Retina (tissue), 1 donor: ENCODE measurements at places on chromosomes 7 and 10.

DNA sequence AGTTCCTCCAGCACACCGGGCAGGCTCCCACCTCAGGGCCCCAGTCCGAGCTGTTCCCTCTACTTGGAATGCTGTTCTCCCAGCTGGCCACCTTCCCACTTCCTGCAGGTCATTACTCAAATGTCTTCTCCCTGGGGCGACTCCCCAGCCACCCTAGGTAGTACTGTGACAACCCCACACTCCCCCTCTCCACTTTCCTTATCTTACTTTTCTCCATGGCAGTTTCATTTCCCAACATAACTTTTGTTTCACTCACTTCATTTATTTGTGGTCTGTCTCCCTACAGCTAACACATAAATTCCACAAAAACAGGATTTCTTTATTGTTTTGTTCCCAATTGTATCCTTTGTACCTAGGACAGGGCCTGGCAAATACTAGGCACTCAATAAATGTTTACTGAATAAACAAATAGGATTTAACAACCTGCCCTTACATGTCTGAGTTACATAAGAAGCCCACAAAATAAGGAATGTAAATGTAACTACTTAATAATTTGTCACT is 76.5 kb downstream of the JAZF1 start:
- DNase-seq = no peak

GRCh38 chr10:62939698-62940097 is 123.5 kb upstream of the EGR2 start:
- no peak for DNase-seq

GRCh38 chr10:83941189-83941588 is 198.1 kb upstream of the GHITM start:
- no peak for DNase-seq

GRCh38 chr10:108877095-108877561 is 1046.2 kb downstream of the XPNPEP1 start:
- DNase-seq = peak; percentile 8

- DNase-seq = no peak
These were observed 333.6 kb downstream of the LRRTM3 start for GRCh38 chr10:67259319-67259929.

DNA sequence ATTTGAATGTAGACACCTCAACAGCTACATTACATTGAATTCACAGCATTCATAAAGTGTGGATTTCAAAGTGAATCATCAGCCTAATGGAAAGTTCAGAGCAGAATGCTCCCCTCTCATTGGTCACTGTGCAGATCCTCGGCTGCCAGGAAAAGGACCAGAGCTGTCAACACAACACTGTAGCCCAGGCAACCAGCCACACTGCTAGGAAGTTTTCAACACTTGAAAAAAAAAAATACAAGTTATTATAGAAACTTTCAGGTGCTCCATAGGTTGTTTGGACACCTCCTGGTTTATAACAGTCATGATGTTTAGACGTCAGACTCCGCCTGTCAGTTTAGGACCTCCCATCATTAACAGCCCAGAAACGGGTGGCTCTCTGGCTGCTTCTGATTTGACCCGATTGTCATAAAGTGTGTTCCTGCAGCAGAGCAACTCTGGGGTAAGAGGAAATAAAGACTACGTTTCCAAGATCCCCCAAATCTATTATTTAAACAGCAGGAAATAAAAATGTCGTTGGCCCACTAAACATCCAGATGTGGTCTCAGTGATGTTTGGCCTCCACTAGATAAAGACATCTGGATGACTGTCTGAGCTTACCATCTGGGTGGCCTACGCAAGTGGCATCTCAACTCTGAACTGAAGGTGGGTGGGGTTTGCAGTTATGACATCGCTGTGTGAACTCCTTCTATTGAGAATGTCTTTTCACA is 117.4 kb downstream of the CABCOCO1 start:
- DNase-seq = no peak

DNA sequence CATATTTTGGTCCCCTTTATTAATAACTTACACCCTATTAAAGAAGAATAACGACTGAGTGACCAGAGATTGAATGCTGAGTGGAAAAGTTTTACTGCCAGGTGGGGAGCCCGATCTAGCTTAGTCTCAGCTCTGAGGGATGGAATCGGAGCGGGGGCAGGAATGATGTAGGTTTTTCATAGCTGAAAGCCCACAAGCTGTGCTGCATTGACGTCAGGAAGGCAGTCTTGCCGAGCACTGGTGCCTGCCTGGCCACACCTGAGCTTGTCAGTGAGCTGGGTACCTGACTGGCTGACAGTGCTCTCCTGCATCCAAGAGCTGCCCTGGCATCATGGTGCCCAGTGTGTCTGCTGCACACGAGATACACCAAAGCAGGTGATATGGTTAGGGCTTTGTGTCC is 34.8 kb downstream of the GRK5 start:
- DNase-seq = no peak

GRCh38 chr10:49594594-49594993 is 15.5 kb upstream of the SLC18A3 start:
- DNase-seq = peak; percentile 74

DNA sequence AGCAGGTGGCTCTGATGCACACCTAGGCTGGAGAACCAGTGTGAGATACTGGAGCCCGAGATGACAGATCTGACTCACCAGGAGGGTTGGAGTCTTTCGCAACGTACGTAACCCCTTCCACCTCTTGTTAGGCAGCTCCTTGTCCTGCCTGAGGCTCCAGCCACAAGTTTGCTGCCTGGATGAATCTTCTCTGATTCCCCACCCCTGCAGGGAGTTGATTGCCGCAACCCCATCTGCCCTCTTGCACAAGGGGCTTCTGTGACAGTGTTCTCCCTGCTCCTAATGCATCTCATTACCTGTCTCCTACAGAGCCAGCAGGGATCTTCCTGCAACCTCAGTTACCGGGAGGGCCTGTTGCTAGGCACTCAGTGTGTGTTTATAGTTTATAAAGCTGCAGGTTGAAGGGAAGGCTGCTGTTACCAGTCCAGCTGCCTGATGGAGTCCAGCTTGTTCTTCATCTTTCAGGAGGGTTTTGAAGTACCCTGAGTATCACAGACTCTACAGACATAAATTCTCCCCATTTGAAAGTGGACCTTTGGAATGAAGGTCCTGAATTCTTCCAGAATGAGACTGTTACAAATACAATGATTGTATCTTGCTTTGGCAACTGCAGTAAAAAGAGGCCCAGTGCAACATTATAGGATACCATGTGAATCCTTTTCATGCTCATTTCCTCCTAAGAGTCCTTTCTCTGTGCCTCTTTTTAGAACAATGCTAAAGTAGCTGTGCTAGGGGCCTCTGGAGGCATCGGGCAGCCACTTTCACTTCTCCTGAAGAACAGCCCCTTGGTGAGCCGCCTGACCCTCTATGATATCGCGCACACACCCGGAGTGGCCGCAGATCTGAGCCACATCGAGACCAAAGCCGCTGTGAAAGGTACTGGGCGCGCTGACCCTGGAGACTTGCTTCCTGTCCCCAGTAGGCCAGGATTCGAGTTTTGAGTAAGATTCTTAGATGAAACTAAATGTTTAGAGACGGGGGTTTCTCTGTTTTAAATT is 6.5 kb downstream of the MDH2 start:
- peak; percentile 31 for DNase-seq

DNA sequence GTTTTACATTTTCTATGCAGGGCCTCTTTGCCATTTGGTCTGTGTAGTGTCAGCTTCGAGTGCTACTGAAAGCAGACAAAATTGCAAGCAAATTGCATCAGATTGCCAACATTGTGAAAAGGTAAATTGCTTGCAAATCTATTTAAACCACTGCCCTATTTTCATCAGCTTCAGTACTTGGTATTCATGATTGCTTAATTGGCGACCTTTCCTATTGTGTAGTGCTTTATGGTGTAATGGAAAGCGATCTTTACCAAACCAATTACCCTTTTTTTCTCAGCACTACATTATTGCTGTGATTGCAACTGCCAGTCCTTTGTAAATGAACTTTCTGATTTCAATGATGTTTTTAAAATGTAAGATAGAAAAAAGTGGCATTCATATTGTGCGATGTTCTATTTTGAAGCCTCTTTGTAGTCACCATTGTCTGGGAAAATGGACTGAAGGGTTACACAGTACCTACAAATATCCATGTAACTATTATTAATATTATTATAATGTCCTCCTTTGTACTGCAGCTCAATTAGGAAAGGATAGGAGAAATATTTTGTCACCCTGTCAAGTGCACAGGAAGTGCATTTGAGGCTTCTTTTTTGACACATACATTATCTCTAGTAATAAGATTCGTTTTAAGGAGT is 177.7 kb upstream of the SP8 start:
- DNase-seq = peak; percentile 42

GRCh38 chr7:8185926-8186683 is 75.9 kb downstream of the ICA1 start:
- peak; percentile 19 for DNase-seq

DNA sequence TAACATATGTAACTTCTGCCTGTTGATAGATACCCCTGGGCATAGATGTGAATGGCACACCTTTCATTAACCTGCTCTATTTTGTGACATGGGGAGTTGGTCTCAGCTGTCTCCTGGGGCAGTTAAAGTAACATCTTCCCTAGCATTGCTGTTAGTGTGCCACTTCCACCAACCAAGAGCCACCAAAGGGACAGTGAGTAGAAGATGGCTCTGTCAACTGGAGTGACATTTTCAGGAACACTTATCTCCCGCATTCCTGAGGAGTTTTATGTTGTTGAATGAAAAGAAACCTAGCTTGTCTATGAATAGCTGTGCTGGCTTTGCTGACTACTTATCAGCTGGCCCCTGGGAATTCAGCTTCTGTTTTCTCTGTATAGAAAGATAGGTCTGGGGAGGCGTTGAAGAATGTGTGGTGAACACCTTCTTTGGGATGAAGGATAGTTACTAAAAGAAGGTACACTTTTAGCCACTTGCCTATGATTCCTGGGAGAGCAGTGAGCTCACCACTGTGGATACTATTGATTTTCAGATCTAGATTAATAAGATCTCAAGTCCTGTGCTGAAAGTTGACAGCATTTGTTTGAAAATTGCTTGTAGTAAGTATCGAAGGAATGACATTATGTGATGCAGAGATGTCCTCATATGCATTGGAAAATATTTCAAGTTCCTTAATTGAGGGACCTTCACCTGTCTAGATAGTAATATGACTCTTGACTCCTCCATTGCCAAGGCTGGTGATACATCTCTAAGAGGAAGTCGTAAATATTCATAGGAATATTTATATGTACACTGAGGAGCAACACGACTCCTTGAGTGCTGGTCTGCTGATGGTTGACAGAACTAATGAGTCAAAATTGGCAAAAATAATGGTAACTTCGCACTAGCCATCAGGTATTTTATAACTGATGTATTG is 7.6 kb downstream of the STARD3NL start:
- DNase-seq = no peak

DNA sequence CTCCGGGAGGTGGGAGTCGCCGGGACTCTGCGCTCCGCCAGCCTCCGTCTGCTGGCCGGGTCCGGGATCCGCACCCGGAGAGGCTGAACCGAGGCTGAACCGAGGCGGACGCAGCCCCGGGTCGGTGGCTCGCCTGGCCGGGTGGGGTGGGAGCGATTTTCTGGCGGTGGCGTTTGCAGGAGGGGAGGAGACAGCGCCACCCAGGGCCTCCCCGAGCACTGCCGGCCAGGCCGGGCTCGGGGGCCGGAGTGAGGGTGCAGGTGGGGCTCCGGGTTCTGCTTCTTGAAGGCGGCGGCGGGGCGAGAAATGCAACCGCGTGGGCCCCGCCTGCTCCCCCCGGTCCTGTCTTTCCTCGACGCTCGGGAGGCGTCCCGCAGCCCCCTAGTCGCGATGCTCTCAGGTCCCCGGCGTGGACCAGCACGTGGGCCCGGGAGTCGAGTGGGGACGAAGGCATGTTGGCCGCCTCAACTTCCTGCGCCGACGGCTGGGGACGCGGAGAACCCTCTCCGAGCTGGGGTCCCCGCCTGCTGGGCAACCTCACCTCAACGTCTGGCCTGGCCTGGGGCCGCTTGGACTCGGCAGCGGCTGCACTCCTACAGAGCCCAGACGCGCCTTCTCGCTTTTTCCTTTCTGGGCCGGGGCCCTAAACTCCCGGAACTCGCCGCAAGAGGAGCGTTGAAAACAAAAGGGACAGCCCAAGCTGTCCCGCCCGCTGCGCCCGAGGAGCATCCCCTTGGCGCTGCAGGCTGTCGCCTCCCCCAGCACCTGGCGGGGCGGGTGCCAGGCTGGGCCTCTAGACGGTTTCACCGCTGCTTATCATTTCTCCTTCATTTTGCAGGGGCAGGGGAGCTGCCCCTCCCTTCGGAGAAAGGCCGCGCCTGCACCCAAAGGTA is 25.2 kb upstream of the VAX1 start:
- DNase-seq = peak; percentile 77
